Activated naive CD8-positive, alpha-beta T cell treated with anti-CD3 and anti-CD28 coated beads for 36 hours (primary cell): ENCODE measurements at places on chromosomes 6 and 20. TPM values are rescaled to one million over a fixed set of nuclear protein-coding genes. Genes with fewer than 3 reads are reported as not detected.

GRCh38 chr6:39685489-39685826, 39.8 kb downstream of the KIF6 start:
- no peak for DNase-seq
- no peak overlapping the region for H3K4me3 ChIP-seq
- H3K36me3 ChIP-seq: no peaks in the 10 kb centered on the region

Gene CALHM5
- not detected for total RNA-seq

DNA sequence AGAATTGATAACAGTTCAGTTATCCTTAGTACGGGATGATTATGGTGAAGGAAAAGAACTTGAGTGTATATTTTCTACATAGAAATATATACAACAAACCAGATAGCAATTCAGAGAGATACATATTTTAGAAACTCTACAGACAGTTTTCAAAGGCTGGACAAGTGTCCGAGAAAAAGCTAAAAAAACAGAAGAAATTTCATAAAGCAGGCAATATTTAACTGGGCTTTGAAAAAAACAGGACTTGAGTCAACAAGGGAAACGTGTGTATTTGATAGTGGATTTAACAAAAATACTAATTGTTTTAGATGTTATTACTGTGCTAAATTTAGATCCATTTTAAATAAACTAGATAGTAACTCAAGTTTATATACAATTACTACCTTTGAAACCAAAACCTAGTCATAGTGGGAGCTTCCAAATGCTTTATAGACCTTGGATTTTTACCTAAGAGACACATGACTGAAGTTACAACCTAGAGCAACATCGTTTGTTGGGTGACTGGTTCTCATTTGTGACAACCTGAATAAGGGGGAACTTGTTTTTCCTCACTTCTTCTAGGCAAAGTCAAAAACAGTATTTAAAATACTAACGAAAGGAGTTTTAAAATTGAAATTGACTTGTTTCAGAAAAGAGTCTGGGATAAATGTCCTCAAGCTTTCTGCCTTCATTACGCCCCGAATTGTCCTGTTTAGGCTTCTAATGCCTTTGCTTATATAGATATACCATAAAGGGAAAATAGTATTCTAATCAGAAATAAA, 116.7 kb upstream of the PRSS16 start:
- DNase-seq: no peak
- no peaks in the 10 kb centered on the region for H3K27me3 ChIP-seq
- no peaks in the 10 kb centered on the region for H3K36me3 ChIP-seq

DNA sequence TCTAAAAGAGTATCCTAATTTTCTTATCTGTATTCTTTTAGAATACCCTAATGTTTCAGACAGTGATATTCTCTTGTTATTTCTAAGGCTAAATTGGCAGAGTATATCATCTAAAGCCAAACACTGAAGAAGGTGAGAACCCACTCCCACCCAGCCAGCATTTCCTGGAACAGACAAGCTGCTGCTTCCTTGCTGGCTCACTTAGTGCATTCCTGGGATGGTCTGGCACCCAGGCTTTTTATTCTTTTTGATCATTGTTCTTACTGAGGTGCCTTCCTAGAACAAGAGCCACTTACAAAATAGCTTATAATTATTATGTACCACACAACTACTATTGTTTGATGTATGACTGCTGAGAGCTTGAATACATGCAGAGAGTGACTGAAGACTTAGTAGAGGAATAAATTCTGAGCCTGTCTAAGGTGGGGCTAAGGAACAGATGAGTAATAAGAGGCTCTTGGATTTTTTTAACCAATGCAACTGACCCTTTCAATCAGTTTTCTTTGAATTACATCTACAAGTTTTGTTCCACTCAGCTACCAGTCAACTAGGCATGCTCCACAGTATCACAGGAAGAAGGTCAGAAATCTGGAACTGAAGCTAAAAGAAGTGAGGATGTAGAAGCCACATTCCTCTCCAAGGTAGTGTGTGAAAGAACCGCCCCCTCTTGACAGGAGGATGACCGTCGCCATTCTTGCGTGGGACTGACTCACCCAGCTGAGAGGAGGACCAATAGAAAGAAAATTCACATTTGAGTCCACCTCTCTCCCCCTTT, 30.1 kb downstream of the PRPH2 start:
- H3K4me1 ChIP-seq: peaks cover 45% of the 10 kb centered on the region
- H3K27me3 ChIP-seq: no peaks in the 10 kb centered on the region

Gene ADAM33
- total RNA-seq: not detected

GRCh38 chr6:166253778-166254204, 54.4 kb downstream of the PRR18 start:
- peak overlapping the region; percentile 45 for H3K4me3 ChIP-seq
- H3K4me1 ChIP-seq: peaks cover 6% of the 10 kb centered on the region
- peaks cover 58% of the 10 kb centered on the region for H3K27me3 ChIP-seq
- H3K27ac ChIP-seq: no peak overlapping the region
- no peak for DNase-seq

GRCh38 chr20:20492521-20493332, 124.8 kb downstream of the INSM1 start:
- H3K4me1 ChIP-seq: peaks cover 43% of the 10 kb centered on the region
- peak overlapping the region; percentile 93 for H3K27ac ChIP-seq
- DNase-seq: no peak
- peaks cover 36% of the 10 kb centered on the region for H3K36me3 ChIP-seq
- H3K4me3 ChIP-seq: no peak overlapping the region

DNA sequence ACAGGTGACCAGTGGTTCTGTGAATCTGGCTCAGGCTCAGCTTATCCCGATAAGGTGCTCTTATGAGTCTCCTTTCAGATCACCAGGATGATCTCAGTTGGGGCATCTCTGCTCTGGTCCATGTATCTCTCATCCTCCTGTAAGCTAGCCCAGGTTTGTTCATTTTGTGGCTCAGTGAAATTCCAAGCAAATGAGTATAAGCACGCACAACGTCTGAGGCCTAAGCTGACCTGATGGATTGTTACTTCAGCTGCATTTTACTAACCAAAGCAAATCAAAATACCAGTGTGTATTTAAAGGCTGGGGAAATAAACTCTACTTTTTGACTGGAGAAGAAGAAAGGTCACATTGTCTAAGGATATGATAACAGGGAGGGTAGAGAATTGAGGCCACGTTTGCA, 551.0 kb upstream of the BTBD3 start:
- H3K27me3 ChIP-seq: no peaks in the 10 kb centered on the region
- H3K27ac ChIP-seq: no peak overlapping the region
- no peak for DNase-seq
- H3K36me3 ChIP-seq: peaks cover 2% of the 10 kb centered on the region

DNA sequence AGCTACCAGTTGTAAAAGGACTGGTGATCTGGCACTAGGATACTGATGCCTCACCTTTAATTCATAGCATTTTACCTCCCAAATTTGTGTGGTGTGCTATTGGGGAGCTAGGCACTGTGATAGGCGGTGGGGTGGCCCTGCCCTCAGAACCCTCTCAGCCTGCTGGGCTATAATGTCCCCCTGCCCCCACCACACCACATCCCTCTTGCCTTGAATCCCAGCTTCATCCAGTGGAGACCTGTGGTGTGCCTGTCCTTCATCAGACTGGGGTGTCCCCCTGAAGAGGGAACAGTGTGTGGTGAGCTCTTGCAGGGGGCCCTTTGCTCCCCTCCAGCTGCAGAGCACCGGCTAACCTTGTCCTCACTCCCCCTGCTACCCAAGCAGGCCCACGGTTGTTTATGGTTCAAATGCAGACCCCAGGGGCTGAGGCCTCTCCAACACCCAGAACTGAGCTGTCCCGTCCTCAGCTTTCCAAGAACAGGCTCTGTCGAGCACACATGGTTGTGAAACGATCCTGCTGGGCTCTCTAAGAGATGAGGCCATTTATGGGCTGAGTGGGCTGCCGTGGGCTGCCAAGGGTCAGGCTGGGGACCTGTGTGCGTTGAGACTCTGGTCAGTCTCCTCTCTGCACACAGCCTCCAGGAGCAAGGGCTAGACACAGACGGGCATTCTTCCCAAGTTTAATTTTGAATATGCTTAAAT, 26.9 kb upstream of the VEGFA start:
- no peaks in the 10 kb centered on the region for H3K27me3 ChIP-seq
- DNase-seq: no peak
- H3K27ac ChIP-seq: no peak overlapping the region
- peaks cover 2% of the 10 kb centered on the region for H3K4me1 ChIP-seq
- no peaks in the 10 kb centered on the region for H3K36me3 ChIP-seq

DNA sequence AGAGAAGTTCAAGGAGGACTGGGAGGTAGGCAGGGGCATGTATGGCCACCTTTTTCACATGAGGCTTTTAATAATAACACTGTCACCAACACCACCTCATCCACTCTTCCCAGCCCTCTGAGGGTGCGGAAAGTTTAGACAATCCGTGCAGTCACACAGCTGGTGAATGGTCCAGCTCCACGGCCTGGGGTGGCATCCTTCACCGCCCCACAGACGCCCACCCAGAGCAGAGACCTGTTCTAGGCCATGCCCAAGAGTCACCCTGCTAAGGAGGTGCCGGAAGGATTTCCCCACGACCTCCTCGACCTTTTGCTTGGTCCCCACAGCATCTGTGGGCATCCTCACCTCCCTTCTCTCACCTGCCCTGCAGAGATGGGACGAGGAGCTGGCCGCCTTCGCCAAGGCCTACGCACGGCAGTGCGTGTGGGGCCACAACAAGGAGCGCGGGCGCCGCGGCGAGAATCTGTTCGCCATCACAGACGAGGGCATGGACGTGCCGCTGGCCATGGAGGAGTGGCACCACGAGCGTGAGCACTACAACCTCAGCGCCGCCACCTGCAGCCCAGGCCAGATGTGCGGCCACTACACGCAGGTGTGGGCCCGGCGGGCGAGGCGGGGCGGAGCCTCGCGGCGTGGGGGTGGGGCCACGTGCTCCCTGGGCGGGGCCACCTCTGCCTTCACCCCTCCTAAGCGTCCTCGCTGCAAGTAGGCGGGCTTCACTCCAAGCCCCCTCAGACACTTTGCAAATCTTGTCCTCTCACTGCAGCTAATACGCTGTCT, 4.4 kb downstream of the PI16 start:
- no peak overlapping the region for H3K4me3 ChIP-seq
- peaks cover 49% of the 10 kb centered on the region for H3K4me1 ChIP-seq
- no peaks in the 10 kb centered on the region for H3K36me3 ChIP-seq
- H3K27ac ChIP-seq: no peak overlapping the region
- no peaks in the 10 kb centered on the region for H3K27me3 ChIP-seq

DNA sequence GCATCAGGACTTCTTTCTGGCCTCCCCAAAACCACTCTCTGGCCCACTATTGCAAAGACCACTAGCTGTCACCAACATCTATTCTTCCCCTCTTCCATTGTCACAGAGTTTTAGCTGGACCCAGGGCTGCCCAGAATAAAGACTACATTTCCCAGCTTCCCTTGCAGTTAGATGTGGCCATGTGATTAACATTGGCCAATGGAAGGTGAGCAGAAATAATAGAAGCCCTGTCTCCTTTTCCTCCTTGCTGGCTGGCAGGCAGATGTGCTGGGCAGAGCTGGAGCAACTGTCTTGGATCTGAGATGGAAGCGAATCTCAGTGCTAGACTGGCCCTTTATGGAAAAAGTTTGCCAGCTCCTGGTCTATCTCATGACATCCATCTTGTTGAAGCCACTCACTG, 97.0 kb downstream of the KCNB1 start:
- no peak for DNase-seq
- no peaks in the 10 kb centered on the region for H3K4me1 ChIP-seq
- H3K27ac ChIP-seq: no peak overlapping the region
- H3K4me3 ChIP-seq: no peak overlapping the region
- peaks cover 38% of the 10 kb centered on the region for H3K27me3 ChIP-seq
- H3K36me3 ChIP-seq: no peaks in the 10 kb centered on the region

Gene RNF182
- total RNA-seq: not detected

DNA sequence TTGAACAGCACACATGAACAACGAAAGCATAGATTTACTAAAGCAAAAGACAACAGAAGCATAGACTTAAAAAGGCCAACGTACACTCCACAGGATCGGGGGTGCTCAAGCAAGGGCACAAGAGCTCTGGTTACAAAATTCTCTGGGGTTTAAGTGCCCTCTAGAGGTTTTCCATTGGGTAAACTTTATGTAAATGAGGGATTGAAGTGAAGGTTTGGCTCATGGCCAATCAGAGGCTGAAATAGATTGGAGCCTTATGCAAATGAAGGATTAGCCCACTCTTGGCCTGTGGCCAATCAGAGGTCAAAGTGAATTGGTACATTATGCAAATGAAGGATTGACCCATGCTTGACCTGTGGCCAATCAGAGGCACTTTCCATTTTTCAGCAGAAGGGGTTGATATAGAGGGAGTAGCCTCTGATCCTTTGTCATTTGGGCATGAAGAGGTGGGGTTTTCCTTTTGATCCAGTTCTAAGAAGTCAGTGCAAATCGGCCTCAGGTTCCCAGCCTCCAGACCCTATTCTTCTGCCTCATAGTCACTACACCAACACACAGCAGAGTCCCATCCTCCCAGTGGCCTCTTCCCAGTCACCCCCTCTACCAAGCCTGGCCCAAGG, 244.9 kb downstream of the THBS2 start:
- peaks cover 9% of the 10 kb centered on the region for H3K27me3 ChIP-seq
- peaks cover 2% of the 10 kb centered on the region for H3K4me1 ChIP-seq
- H3K36me3 ChIP-seq: no peaks in the 10 kb centered on the region

GRCh38 chr6:156767603-156768467, 9.3 kb upstream of the ARID1B start:
- H3K36me3 ChIP-seq: no peaks in the 10 kb centered on the region
- H3K4me3 ChIP-seq: no peak overlapping the region
- H3K27ac ChIP-seq: no peak overlapping the region
- H3K27me3 ChIP-seq: no peaks in the 10 kb centered on the region

Gene GMPR
- 3.3 TPM for total RNA-seq

- peaks cover 4% of the 10 kb centered on the region for H3K4me1 ChIP-seq
- H3K27me3 ChIP-seq: peaks cover 33% of the 10 kb centered on the region
- H3K4me3 ChIP-seq: no peak overlapping the region
- H3K36me3 ChIP-seq: peaks cover 18% of the 10 kb centered on the region
Measured at GRCh38 chr6:78909391-78909790, 42.0 kb downstream of the IRAK1BP1 start.

DNA sequence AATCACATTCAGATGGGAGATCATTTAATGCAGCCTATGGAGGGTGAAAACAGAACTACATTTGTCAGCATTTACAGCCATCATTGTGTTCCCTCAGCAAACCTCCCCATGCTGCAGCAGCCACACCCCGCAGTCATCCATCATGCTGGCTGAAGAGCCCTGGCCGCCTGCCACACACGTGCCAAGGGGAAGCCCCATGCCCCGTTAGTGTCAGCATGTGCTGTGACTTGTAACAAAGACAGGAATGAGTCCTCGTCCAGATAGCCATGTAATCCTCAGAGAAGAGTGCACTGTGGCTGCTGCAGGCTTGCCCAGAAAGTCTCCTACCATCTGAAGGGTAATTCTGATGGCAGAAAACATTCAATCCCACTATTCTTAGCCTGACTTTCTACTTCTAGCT, 1097.8 kb downstream of the KIF16B start:
- no peak overlapping the region for H3K27ac ChIP-seq
- no peaks in the 10 kb centered on the region for H3K27me3 ChIP-seq
- H3K36me3 ChIP-seq: no peaks in the 10 kb centered on the region
- no peak overlapping the region for H3K4me3 ChIP-seq
- no peak for DNase-seq
- H3K4me1 ChIP-seq: no peaks in the 10 kb centered on the region
